ENCODE measurements at places on chromosomes 12 and 14. TPM values are rescaled to one million over a fixed set of nuclear protein-coding genes. Genes with fewer than 3 reads are reported as not detected.

The CPNE6 gene
- total RNA-seq = not detected

The LYZ gene
- total RNA-seq = 0.13 TPM

The CMKLR1 gene
- total RNA-seq = not detected

The PRB2 gene
- total RNA-seq = not detected

The CLEC2D gene
- total RNA-seq = 1.9 TPM

The SART3 gene
- total RNA-seq = 41.6 TPM

The KRAS gene
- total RNA-seq = 27.1 TPM

DNA sequence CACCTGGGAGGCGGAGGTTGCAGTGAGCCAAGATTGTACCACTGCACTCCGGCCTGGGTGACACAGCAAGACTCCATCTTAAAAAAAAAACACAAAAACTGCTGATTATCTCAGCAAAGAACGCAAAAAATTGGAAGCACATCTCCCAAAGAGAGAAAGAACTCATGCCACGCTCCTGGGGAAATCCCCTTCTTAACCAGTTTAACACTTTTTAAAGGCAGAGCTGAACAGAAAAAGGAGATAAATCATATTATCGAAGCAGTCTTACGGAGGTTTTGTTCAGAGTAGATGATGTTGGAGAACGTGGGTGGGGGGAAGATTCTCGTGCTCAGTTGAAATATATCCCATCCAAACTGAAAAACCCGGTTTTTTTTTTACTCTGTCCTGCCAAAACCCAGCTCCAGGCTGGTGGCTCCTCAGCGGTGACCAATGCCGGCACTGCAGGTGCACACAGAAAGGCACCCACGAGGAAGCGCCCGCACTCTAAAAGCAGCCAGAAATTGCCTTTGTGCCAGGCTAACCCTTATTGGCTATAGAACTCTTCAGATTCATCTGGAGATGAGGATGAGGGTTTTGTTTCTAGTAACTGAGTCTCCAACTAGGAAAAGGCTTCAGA lies 100.2 kb upstream of the PARP11 start:
- no peak for DNase-seq

DNA sequence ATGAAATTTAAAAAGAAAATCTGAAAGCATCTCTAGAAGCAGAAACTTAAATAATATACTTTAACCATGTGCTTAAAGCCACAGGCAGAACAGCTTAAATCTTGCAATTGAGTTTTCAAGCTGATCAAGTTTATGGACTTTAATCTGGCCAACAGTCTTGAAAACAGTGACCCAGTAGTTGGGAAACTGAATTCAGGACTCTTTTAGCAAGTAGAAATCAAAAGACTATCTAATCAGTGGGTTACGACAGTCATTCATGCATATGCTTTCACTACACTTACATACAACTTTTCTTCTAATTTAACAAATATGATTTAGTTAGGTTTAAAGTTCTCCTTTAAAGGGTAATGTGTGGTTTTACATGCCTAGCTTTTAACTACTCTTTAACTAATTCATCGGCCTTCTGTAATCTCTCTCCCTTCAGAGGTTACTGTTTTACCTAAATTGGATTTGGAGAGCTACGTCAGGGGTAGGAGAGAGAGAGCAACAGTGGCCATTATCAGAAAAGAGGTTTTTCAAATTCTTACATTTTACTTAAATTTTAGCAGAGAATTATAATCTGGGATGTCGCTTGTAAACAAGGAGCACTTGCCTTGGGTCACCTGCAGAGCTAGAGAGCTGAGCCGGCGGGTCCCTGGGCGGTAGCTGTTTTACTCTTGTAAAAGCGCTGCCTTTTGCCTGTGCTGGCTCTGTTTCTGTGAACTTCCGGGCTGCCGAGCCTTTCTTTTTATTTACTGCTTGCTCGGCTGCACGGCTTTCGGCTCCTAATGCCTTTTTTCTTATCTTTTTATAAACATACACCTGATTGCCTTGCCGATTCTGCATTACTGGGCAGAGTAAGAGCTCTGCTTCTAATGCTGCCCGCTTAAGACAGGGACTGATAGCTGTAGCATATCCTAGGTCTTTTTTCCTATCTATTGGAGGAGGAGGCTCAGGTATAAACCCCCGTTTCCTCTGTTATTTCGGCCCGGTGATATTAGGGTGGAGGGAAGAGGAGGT lies 17.4 kb upstream of the LYZ start:
- peak; percentile 21 for DNase-seq

DNA sequence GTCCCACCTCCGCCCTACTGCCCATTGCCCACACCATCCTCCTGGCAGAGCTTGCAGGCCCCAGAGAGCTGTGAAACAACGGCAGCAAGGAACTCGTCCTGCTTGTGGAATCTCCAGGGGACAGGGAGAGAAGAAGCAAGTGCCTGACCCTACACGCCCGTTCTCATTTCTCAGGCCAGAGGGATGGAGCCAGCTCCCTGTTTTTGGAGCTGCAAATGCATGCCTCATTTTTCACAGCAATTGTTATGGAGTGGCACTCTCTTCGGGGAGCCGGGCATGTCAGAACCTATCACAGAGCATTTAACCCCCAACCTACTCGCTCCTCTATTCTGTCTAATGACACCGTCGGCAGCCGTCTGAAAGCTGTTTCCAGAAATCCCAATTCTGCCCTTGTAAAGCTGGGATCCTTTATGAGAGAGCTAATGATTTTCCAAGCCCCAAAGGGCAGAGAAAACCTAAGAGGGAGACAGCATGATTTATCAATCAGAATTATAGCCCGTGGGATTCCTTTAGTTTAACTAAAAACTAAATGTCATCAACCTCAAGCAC lies 222.3 kb upstream of the NOS1 start:
- no peak for DNase-seq

GRCh38 chr14:99780690-99781089 lies 12.5 kb upstream of the EML1 start:
- DNase-seq = peak; percentile 10

- DNase-seq = no peak
Measured at GRCh38 chr14:51805541-51805940, 54.9 kb upstream of the GNG2 start.

DNA sequence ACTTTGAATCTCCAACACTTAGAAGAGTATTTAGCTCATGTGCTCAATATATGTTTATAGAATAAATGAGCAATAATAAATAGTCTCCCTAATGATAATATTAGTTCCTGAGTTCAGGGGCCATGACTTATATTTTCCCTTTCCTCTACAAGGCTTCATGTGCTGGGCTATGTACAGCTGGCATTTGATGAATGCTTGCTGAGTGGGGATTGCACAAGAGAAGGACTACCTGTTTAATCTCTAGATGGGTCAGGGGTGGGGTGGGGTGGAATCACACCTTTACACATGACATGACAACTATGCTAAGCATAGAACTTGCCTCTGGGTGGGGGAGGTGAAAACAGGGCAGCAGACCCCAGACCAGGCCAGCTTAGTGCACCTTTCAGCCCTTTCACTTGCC lies 7.6 kb upstream of the ABHD12B start:
- no peak for DNase-seq

- DNase-seq = no peak
Measured at GRCh38 chr14:66918527-66918926, 270.7 kb upstream of the GARIN2 start.

GRCh38 chr12:94242901-94243300 lies 94.5 kb downstream of the PLXNC1 start:
- no peak for DNase-seq

DNA sequence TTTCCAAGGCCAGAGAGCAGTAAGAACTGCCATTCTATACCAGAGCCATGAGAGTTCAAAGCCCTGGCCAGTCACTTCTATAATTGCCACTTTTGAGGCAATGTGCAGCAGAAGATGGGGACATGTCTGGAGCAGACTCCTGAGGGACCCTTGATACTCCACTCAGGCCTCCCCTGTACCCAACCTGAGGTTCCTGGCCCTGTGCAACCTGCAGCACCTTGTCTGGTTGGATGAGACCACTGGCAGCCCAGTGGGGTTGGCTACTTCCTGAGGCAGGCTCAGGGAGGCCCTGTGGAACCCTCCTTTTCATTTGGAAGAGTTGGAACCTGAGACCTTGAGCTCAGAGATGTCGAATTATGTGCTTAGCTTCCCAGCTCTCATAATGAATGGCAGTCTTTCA lies 54.4 kb downstream of the GALNT16 start:
- DNase-seq = no peak

- peak; percentile 93 for DNase-seq
Measured at GRCh38 chr14:20501346-20501745, 4.0 kb upstream of the RNASE10 start.

DNA sequence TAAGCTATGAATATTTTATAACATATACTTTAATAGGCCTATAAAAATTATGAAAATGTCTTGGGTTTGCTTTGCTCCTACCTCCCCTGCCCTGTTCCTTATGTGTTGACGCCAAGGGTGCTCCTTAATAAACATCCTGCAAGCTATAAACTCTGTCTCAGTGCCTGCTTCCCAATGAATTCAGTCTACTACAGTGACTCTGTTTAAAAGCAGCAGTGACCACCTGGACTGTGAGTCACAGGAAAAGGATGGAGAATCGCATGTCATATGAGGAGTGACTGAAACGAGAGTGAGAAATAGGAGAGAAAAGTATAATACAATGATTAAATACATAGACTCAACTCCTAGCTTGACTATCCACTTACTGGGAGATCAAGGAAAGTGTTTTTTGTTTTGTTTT lies 41.1 kb upstream of the CFAP54 start:
- peak; percentile 89 for DNase-seq

- DNase-seq = no peak
Measured at GRCh38 chr12:102069707-102070106, 7.9 kb upstream of the WASHC3 start.

DNA sequence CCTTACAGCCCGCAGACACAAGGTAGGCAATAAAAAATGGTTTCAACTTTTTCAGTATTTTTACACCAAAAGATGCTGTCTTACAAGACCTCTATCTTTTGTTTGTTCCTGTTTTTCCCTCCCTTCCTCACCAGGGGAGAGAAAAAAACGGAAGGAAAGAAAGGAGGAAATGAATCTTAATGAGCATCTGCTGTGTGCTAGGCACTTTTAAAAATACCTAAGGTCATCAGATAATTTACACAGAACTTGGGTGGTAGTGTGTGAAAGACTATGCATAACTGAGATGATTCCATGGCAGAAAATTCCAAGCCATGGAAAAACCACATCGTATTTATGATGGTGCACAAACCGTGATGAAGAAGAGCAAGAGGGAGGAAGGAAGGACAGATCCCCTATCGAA lies 121.2 kb downstream of the DIP2B start:
- DNase-seq = no peak

- DNase-seq = peak; percentile 83
Measured at GRCh38 chr14:60648934-60649874, at the start of gene SIX1. SIX1 (minus strand) TSS chr14:60649477; CDS start chr14:60649189, 288 bp downstream.

DNA sequence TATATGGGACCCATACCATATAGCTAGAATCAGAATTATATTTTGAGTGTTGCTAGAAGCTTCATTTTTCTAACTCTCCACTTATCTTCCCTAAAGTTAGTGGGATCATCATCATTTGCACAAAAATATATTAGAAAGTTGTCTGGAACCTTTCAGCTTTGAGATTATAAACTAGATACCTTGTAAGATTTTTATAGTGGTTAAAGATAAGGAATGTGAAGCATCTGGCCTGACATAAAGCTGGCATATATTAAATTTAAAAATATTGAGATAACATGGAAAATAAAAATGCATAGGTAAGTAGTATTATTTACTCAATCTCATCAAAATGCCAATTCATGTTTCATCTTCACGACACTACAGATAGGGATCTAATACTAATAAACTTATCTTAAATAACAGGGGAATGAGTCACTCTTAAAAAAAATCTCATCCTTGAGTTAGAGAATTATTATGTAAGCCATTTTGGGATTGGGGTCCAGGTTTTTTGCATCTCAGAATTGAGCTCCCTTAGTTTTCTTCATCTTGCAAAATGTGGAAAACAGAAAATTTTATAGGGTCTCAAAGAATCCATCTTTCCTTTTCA lies 318.5 kb downstream of the KCNC2 start:
- DNase-seq = no peak

GRCh38 chr12:104372061-104372720 lies 68.7 kb downstream of the EID3 start:
- no peak for DNase-seq

- DNase-seq = no peak
Measured at GRCh38 chr12:47921907-47922306, 17.1 kb upstream of the VDR start.

GRCh38 chr12:101527682-101528081 lies 52.5 kb downstream of the SPIC start:
- no peak for DNase-seq

DNA sequence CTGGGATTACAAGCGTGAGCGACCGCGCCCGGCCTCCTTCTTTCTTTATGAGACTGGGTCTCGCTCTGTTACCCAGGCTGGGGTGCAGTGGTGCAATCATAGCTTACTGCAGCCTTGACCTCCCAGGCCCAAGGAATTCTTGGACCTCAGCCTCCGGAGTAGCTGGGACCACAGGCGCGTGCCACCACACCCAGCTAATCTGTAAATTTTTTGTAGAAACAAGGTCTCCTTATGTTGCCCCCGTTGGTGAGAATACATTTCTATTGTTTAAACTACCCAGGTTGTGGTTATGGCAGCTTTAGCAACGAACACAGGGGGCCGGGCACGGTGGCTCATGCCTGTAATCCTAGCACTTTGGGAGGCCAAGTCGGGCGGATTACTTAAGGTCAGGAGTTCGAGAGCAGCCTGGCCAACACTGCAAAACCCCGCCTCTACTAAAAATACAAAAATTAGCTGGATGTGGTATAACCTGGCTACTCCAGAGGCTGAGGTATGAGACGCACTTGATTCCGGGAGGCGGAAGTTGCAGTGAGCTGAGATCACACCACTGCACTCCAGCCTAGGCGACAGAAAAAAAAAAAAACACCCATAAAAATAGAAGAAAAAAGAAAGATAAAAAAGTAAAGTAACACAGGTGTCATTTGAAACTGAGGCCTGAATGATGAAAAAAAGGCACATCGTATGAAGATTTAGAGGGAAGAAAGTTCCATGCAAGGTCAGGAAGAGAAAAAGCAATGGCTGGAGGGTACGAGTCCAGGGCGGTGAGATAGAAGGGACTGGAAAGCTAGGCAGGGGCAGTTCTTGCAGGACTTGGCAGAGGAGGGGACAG lies 977 bp upstream of the TMEM120B start:
- peak; percentile 40 for DNase-seq

DNA sequence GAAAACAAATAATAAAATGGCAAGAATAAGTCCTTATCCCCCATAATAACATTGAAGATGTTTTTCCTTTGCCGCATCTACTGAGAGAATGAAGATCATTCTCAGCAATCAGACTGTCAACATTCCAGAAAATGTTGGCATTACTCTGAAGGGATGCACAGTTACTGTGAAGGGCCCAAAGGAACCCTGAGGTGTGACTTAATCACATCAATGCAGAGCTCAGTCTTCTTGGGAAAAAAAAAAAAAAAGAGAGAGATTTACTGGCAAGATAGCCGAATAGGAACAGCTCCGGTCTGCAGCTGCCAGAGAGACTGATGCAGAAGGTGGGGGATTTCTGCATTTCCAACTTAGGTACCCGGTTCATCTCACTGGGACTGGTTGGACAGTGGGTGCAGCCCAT lies 41.3 kb upstream of the OR6J1 start:
- no peak for DNase-seq

GRCh38 chr14:54369343-54369742 lies 27.5 kb upstream of the CDKN3 start:
- DNase-seq = no peak
